ENCODE measurements at places on chromosomes 16 and 17. TPM values are rescaled to one million over a fixed set of nuclear protein-coding genes. Genes with fewer than 3 reads are reported as not detected.

The TLCD3B gene
- not detected for total RNA-seq

The ABCA10 gene
- not detected for total RNA-seq

The GAS7 gene
- not detected for total RNA-seq

The DBF4B gene
- total RNA-seq, result 14.5 TPM

The SLC35G6 gene
- total RNA-seq, result not detected

The CORO1A gene
- 5.0 TPM for total RNA-seq

The CES2 gene
- total RNA-seq, result 53.4 TPM

The KRT20 gene
- total RNA-seq, result not detected

The NHERF1 gene
- total RNA-seq, result 119 TPM

The CARD14 gene
- not detected for total RNA-seq

Measured in LHCN-M2 (cell line).